ENCODE measurements at places on chromosomes 1 and 21. TPM values are rescaled to one million over a fixed set of nuclear protein-coding genes. Genes with fewer than 3 reads are reported as not detected.

OR2AK2 gene
- total RNA-seq, result not detected

PCBP3 gene
- 1.5 TPM for total RNA-seq

LYPD8 gene
- total RNA-seq, result not detected

SV2A gene
- 8.6 TPM for total RNA-seq

NUDT4B gene
- 15.6 TPM for total RNA-seq

RLF gene
- total RNA-seq, result 6.8 TPM

GJA5 gene
- not detected for total RNA-seq
